ENCODE measurements at places on chromosomes 4 and X.

DNA sequence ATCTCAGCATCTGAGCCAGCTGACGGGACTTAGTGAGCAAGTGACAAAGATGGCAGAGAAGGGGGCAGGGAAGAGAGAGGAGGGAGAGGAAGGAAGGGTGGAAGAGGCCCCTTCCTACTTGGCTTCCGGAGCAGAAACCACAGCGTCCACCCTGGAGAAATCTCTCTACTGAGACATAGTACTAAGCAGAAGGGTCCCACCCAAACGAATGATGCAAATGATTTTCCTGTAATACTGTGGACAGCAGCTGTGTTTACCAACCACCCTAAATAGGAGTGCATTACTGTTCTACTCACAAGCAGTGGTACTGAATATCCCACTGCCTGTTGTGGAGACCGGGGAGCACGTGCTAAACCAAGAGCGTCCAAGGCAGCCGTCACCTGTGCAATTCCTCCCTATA, 29.4 kb downstream of the DTHD1 start:
- no peak for DNase-seq

GRCh38 chr4:98620087-98620784, 38.2 kb downstream of the TSPAN5 start:
- DNase-seq, result no peak

DNA sequence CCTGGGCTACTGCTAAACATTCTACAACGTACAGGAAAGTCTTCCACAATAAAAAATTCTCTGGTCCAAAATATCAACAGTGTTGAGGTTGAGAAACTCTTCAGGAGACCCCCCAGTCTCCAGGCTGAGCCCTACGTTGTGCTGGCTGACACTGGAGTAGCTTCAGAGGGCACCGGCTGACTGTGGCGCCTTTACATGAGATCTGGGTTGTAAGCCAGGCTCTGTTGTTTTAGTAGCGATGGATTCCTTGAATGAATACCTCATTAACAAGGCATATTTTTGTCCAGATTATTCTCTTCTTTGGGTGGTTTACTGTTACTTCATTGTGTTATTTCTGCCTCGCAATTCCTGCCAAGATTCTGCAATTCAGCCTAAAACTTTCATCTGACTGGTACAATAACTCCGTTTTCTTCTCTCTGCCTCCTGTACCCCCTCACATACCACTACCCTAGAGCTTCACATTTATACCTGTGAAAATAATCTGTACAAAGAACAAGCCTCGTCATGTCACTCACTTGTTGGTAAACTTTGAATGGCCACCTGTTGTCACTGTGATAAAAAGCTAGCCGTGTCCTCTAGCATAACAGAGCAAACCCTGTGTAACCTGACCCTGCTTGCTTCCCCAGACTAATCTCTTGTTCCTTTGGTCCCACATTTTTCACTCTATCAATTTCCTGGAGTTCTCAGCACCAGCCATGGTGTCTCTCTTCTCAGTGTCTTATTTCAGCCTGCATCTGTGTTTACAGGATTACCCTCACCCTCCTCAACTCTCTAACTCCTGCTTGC, 1476.1 kb upstream of the TENM3 start:
- no peak for DNase-seq

GRCh38 chr4:92249541-92249940, 54.2 kb upstream of the GRID2 start:
- peak; percentile 80 for DNase-seq

DNA sequence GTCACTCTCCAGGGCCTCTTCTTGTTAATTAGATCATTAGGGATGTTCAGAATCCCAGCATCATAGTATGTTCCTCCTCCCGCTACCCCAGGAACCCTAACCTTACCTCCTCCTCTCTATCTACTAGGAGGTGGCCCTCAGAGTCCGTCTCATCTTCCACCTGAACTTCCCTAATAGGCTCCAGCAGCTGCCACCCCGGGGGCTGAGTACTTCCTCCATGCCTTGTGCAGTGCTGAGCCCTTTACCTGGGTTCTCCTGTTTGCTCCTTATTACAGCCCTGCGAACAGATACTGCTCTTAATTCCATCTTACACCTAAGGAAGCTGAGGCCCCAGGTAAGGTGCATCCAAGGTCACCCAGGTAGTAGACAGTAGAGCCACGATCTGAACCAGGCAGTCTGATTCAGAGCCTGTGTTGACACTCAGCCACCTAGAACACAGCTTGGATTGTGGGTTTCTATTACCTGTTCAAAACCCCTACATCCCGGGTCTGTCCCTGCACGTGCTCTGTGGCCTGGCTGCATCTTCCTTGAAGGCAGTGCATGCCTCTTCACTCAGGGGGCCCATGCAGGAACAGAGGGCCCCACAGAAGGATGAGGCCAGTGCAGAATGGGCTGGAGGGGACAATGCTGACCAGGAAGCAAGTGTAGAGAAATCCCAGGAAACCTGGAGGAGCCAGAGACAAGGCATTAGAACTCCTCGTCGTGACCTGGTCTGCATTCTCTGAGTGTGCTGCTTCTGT, 51.4 kb upstream of the MSANTD1 start:
- DNase-seq, result no peak

DNA sequence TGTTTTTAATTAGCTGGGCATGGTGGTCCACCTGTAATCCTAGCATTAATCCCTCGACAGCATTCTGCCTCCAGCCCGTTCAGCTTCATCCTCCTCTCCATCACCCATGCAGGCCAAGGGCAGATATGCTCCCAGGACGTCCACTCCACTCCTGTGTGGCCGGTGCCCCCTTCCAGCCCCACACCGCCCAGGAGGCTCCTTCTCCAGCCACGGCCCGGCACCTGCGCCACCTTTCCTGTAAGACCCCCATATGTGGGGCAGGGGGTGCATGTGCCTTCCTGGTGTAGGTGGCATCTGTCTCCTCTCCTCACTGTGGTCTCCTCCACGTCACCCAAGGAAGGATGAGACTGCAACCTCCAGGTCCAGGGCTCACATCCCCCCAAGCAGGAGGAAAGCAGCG, 57.0 kb upstream of the MXD4 start:
- no peak for DNase-seq

DNA sequence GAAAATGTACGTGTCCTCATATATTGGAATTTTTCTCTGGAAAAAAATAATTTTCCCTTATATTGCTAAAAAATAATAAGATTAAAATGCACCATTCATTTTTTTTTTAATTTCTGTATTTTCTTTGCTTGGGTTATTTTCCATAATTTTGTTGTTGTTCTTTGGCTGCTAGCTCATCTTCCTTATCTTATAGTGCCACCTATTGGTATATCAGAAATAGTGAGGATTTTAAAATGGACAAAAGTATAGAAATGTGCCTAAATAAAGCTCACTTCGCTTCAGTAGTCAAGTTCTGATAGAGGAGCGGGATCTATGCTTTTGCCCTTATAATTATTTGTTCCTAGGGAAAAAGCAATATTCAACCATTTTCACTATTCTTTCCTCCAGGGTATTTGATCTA, 134.8 kb downstream of the NAP1L3 start:
- DNase-seq, result peak; percentile 2

GRCh38 chr4:168584321-168584771, 87.5 kb downstream of the PALLD start:
- no peak for DNase-seq

GRCh38 chr4:39045827-39046221, 13.6 kb upstream of the TMEM156 start:
- no peak for DNase-seq

DNA sequence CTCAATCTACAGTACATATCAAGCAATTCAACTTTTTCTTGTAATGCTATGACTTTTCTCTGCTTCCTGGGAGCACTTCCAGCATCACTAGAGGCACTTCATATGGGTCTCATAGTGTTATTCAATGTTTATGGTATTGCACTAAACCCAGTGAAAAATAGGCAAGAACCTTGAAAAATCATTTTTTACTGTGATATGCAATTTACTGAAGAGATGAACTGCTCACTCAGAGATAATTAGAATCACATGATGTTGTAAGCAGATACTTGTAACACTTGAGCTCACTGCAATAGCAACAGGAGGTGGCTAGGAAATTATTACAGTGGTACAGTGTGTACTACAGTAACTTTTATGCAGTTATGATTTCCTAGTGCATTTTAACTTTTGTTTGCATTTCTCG, 93.3 kb downstream of the RASGEF1B start:
- no peak for DNase-seq

DNA sequence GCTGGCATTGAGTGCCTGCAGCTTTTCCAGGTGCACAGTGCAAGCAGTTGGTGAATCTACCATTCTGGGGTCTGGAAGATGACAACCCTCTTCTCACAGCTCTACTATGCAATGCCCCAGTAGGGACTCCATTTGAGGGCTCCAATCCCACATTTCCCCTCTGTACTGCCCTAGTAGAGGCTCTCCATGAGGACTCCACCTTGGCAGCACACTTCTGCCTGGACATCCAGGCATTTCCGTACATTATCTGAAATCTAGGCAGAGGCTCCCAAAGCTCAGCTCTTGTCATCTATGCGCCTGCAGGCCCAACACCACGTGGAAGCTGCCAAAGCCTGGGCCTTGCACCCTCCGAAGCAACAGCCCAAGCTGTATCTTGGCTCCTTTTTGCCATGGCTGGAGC, 8.4 kb upstream of the SMAD1 start:
- DNase-seq, result no peak

DNA sequence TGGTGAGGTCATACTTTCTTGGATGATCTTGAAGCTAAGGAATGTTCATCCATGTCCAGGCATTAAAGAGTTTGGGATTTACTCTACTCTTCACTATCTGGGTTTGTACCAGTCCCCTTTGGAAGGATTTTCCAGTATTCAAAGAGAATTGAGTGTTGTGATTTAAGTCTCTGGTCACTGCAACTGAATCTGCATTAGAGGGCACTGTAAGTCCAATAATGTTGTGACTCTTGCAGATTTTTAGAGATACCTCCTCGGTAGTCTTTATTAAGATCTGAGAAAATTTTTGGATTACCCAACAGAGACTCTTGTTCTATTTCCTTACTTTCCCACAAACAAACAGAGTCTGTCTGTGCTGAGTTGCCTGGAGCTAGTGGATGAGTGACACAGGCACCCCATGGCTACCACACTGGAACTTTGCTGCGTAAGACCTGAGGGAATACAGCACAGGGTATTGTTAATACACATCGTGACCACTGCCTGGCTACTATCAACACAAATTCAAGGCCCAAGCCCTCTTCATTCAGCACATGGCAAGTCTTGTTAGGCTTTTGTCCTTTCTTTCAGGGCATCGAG, 357.1 kb upstream of the KLHL4 start:
- DNase-seq, result peak; percentile 36

DNA sequence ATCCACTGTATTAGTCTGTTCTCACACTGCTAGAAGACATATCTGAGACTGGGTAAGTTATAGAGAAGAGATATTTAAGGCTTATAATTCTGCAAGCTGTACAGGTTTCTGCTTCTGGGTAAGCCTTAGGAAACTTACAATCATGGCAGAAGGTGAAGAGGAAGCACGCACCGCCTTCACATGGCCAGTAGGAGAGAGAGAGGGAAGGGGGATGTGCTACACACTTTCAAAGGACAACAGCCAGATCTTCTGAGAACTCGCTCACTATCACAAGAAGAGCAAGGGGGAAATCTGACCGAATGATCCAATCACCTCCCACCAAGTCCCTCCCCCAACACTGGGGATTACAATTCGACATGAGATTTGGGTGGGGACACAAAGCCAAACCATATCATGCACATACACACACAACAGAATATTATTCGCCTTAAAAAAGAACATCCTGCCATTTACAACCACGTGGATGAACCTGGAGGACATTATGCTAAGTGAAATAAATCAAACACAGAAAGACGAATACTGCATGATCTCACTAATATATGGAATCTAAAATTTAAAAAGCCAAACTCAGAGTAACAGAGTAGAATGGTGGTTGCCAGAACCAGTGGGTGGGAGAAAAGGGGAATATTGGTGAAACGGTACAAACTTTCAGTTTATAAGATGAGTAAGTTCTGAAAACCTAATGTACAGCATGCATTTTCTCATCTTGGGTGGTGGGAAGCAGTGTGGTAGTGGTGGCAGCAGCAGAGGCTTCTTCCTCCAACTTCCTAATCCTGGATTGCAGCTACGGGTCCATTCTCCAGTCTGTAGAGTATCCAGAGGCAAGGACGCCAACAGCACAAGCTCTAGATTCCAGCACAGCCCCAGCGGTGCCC, 12.8 kb downstream of the FRYL start:
- DNase-seq, result no peak

GRCh38 chrX:936979-937769, 275.3 kb downstream of the CRLF2 start:
- DNase-seq, result no peak

DNA sequence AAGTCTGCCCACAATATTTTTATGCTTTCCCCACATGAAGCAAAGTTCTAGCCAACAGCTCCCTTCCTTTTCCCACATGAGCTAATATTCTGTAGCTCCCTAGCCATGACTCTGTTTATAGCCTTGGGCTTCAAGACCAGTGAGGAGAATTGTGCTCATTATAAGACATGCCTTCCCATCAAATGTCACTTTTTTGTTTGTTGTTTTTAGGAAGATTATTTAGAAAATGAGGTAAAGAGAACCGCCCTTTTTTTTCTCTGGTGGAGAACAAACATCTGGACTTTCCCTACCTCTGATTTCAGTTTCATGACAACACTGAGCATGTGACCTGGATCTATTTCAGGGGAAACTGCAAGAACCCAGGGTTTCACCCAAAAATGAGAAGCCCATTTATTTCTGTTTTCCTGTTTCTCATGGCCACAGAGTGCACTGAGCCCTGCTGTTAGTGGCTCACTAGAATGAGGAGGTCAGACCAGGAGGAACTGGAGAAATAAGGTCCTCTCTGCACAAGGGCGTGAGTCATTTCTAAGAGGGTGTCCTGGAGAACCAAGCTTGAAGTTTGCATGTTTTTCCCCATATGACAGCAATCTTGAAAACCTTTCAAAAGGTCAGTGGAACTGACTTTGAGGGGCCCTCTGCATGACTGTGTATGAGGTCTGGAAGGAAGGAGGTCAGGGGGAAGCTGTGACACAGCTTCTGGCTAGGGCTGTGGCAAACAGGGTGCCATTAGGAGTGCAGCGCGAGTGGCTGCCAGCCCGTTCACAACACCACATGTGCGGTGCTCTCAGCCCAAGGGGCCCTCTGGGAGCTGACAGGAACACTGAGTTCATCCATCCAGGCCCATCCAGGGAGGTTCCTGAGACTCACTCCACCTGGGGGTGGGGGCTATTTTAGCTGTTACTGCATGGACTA, 55.2 kb downstream of the CHST7 start:
- peak; percentile 54 for DNase-seq

GRCh38 chr4:82423245-82424054, 6.8 kb downstream of the HNRNPDL start:
- DNase-seq, result no peak

DNA sequence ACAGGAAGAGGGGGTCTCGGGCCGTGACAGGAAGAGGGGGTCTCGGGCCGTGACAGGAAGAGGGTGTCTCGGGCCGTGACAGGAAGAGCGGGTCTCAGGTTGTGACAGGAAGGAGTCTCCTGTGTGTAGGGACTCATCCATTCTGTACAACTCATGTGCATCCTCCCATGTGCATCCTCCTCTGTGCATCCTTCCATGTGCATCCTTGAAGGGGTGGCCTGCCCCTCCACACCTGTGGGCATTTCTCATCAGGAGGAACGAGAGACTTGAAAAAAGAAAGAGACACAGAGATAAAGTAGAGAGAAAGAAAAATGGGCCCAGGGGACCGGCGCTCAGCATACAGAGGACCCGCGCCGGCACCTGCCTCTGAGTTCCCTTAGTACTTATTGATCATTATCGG, 30.2 kb upstream of the PLCXD1 start:
- DNase-seq, result no peak

Measured in pons (tissue), 1 donor.